ENCODE measurements at places on chromosomes 4 and X.

GRCh38 chr4:157099506-157099905 is 23.6 kb downstream of the GLRB start:
- no peak for DNase-seq

DNA sequence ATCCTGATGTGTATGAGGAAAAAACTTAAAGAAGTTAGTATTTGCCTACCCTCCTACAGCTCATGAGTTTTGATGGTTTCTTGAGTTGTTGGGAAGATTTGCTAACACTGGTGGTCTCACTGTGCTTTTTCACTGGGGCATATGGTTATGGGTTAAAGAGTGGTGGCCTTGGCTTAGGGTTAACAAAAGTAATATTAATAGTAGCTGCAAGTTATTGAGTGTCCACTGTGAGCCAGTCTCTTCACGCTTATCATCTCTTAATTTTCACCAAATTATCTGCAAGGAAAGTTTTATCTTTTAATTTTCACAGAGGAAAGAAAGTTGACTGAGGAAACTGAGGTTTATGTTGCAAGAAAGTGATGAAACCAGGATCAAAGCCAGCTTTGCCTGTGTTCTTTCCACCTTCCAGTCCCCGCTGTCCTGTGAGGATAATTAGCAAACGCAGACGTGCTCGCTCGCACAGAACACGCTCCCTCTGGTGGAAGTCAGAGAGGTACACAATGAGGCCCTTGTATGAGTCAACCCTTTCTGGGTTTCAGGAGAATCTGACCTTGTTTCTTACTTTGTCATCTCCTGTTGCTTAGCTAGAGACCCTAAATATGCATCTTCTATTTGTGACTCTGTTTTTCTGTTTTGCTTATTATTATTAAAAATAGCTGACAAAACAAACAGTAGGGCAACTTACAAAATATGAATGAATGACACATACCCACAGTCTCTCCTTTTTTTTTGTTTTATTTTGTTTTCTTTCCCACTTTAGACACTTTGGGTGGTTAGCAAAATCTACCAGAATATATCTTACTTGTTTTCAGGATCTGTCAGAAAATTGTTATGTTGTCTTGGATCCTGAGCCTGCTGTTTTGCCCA is 94.3 kb downstream of the DDIT4L start:
- DNase-seq, result no peak

GRCh38 chr4:16023776-16024408 is 59.9 kb downstream of the PROM1 start:
- no peak for DNase-seq

DNA sequence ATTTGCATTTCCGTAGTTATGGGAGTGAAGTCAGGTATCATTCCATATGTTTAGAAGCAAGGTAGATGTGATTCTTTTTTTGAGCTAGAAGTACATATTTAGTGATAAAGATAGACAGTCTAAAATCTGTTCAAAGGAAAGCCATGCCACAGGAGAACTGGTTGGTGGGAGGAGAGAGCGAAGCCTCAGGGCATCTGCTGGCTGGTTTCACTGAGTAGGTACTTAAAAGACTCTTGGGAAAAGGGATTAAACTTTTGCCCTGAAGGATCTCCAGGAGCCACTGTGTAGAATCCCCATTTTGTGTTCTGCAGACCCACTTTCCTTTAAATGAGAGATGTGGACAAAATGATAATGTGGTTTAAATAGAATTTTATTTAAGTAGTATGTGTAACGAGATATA is 89.6 kb downstream of the SHROOM2 start:
- no peak for DNase-seq

- DNase-seq, result no peak
These were observed 30.7 kb upstream of the DCLK2 start for GRCh38 chr4:150047546-150047945.

GRCh38 chr4:124768596-124769365 is 56.2 kb upstream of the ANKRD50 start:
- DNase-seq, result no peak

DNA sequence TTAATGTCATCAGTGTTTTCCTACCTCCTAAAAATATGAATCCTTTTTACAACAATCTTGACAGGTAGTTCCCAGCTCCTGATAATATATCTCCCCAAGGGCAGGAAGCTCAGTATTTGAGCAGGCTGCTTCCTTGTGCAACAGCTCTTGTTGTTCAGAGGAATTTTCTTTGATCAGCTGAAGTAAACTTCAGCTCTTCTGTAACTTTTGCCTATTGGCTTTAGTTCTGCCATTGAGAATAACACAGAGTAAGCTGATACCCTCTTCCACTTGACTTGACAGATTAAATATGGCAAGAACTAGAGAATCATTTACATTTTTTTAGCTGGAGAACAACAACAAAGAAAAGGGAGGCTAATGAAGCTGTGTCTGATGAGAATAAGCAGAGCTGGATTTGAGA is 75.2 kb downstream of the LUZP4 start:
- no peak for DNase-seq

DNA sequence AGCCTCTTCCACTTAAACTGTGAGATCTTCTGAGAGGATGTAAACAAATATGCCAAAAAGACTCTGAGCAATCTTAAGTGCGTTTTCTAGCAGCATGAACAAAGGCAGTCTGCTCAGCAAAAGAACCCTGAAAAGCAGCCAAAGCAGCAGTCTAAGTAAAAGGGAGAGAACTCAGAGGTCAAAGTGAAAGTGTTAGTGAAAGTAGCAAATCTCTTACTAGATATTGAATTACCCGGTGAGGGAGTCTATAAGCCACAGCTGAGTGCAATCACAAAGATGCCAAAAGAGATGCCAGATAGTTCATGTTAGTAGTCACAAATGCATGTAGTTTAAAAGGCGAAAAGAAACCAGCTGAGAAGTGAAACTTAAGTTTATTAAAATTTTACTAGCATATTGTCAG is 7.9 kb upstream of the GNRHR start:
- no peak for DNase-seq

DNA sequence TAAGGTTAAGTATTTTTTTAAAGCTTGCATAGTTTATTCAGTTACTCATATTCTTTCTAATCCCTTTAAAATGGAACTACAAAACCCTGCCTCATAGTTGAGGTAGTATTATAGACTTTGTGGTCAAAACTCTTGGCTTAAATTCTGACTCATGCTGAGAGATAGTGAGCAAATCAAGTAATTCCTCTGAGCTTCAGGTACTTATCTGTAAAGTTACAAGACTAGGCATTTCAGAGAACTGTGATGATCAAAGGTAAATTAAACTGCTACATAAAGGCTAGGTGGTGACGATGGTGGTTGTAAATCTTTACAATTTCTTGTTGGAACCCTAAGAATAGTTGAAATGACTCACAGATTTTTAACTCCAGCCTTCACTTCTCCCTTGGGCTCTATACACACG is 3.2 kb upstream of the CLOCK start:
- no peak for DNase-seq

DNA sequence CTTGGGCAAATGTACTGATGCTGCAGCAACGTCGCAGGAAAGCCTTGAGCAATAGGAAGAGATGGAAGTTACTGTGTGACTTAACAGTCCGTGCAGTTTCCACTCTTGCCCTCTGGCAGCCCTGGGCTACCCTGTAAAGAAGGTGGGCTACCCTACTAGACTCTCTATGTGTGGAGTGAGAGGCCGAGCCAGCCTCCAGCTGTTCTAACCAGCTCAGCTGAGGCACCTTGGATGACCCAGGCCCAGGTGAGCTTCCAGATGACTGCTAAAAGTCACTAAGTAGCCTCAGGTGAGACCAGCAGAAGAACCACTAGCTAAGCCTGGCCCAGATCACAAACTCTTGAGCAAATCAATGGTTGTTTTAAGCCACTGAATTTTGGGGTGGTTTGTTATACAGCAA is 34.9 kb upstream of the PPP2R2C start:
- DNase-seq, result no peak

DNA sequence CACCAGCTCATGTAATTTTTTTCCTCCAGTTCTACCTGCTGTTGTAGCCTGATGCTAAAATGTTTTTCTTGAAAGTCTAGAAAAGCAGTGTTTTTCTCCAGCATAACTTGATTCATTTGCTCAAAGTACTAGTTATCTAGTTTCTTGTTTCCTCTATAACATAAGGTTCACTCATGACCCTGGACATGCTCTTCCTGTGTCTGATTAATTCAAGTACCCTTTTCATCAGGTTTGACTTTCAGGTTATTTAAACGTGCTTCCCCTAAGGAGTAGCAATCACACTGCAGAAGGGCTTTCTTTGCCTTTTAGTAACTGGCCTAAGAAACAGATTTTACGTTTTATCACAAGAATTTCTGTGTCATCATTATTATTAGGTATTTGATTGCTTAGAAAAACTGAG is 66.8 kb upstream of the EGFL6 start:
- DNase-seq, result no peak

GRCh38 chr4:2393353-2394270 is 24.8 kb downstream of the ZFYVE28 start:
- DNase-seq, result no peak

GRCh38 chr4:30616942-30617646 is 103.1 kb upstream of the PCDH7 start:
- DNase-seq, result no peak

DNA sequence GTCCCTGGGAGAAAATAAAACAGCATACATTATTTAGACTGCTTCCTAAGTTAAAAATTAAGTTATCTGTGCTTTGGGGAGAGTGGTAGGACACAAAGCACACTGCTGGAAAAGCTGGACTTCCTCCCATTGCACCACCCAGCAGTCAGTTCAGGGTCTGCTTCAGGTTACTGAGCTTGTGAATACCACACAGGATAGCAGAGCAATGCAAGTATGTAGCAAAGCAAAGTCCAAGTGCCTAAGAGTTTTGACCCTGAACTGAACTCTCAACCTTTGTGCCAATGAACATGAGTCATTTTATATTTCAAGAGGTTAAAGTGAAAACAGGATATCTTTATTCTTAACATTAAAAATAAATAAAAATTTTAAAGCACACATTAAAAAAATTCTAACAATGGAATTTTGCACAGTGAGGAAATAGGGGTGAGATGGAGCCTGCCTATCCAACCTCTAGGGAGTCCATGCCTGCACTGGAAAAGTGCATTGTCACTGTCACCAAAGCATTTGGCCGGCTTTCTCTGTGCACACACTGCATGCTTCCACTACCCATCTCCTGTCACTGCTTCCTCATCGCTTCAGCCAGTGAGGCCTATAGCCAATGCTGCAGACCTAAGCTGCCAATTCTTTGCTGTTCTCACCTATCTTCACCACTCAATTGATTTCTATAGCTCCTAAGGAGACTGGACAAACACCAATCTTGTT is 50.9 kb downstream of the ABCG2 start:
- DNase-seq, result no peak

DNA sequence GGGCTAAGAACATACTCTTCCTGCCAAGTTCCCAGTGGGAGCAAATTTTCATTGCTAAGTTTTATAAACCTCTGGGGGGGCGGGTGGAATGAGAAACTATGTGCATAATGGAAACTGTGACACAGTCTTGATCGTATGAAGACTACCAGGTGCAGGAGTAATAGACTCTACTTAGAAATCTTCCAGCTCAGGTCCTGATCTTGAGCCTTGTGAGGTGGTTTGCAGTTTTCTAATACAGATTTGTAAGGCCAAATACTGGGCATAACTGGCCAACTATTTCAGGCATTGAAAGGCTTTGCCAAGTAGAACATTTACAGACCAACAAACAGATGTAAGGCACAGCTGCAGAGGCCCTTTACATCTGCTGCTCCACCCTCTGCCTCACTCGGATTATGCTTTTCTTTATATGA is 89.7 kb upstream of the CBR4 start:
- no peak for DNase-seq

DNA sequence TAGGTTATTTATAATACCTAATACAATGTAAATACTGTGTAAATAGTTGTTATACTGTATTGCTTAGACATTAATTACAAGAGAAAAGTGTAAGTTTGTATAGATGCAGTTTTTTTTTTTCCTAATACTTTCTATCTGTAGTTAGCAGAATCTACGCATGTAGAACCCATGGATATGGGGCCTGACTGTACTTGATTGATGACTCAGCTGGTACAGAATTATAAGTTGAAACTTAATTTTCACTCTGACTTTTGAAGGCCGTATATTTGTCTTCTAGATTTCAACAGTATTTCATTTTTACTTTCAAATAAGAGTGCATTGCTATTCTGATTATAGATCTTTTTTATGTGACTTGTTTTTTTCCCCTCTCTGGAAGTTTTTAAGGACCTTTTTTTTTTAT is 30.8 kb upstream of the NDUFC1 start:
- no peak for DNase-seq

DNA sequence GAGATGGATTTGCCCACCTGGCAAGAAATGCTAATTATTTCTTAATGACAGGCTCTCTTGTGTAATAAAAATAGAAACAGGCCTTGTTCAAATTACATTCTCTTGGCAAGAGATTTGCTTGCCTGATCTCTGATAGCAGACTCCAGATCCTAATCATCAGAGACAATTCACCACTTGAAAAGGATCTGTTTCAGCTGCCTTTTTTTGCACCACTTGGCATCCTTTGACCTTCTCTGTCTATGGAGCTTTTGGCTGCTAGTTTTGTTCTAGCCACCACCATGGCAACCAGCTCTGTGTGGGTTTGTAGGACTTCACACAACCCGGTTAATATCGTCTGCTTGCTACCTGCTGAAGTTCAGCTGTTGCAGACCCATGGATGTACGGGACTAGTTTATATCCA is 241.1 kb upstream of the TLL1 start:
- DNase-seq, result no peak

DNA sequence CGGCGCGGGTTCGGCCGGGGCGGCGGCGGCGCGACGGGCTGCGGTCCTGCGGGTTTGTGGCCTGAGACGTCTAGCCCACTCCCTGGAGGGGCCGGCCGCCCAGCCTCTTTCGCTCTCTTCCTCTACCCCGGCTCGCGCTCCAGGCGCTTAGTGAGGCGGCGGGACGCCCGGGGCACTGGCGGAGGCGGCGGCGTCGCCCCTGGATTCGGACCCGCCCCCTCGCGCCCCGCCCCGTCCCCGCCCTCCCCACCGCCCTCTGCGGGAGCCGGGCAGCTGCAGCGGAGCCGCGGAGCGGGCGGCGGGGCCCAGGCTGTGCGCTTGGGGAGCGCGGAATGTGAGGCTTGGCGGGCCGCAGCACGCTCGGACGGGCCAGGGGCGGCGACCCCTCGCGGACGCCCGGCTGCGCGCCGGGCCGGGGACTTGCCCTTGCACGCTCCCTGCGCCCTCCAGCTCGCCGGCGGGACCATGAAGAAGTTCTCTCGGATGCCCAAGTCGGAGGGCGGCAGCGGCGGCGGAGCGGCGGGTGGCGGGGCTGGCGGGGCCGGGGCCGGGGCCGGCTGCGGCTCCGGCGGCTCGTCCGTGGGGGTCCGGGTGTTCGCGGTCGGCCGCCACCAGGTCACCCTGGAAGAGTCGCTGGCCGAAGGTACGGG is at the start of gene BMP2K:
Gene BMP2K, plus strand, starts transcription at position 272 of the 650 bp plus-strand sequence. Its CDS starts 194 bp downstream, at position 466.
- no peak for DNase-seq

DNA sequence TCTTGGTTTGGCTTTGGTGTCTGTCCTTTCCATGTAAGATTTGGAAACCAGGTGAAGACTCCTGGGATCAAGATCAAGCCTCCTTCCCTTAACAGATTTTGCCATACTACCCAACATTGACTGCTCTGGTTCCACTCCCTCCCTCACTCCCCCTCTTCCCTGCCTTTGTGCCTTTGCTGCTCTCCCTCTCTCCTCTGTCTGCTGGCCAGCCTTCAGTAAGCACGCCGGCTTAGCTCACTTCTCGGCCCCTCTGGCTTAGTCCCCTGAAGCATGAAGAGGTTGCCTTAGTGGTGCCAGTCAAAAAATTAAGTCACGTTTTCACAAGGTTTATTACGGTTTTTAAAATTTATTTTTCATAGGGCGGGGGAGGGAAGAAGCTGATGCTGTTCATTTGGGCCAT is 6.0 kb downstream of the GRIA3 start:
- no peak for DNase-seq

- DNase-seq, result no peak
These were observed 31.0 kb downstream of the SRPX start for GRCh38 chrX:38189431-38190250.

Measured in SIG-M5 (cell line).